ENCODE measurements at places on chromosomes 7 and 10. TPM values are rescaled to one million over a fixed set of nuclear protein-coding genes. Genes with fewer than 3 reads are reported as not detected.
A peak's percentile ranks its signal among the peaks of the same experiment; 100 is the strongest.

TSPAN15 gene
- 47.3 TPM for total RNA-seq

- no peak for DNase-seq
These were observed 12.4 kb downstream of the DIP2C start for GRCh38 chr10:677038-677437.

DNA sequence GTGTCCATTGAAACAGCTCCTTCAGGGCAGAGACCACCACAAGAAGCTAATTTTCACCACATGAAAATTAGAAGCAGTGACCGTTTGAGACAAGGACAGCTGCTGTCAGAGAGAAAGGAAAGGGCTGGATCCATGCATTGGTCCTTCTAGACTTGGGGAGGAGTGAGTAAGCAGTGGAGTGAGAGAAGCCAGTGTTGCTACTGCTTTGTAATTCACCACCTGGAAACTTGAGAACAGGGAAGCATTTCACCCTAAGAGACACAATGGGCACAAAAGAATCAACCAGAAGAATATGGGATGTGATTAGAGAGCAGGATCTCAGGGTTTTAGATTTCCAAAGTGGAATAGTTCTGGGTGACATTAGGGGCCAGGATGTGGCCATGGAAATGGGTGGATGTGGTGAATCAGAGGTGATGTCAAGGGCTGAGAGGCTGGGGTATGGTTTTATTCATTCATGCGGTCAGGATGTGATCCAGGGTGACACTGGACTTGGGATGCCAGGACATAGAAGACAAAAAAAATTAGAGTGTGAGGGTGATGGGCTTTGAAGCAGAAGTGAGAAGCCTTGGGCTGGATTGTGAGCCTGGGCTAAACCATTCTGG, 61.6 kb downstream of the DENND11 start:
- DNase-seq: no peak

DNA sequence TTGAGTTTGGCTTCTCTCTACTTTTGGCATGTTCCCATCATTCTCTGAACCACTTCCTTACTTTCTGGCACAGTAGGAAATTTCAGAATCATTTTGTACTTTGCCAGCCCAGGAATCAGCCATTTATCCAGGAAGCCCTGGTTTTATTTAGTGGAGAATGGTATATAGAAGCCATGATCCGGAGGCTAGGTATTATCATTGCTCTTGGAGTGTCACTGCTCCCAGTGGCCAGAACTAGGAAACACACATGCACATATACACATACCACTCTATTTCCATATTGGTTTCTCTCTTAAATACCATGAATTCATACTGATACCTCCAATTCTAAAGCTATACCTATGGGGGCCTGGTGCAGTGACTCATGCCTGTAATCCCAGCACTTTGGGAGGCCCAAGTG, 36.3 kb downstream of the SUFU start:
- peak; percentile 1 for DNase-seq

NME8 gene
- 2.1 TPM for total RNA-seq

RET gene
- 1.0 TPM for total RNA-seq

CALCR gene
- total RNA-seq: not detected

All from upper lobe of right lung (tissue), 1 donor.